Activated naive CD8-positive, alpha-beta T cell treated with anti-CD3 and anti-CD28 coated beads for 36 hours (primary cell): ENCODE measurements at places on chromosomes 7 and 10. TPM values are rescaled to one million over a fixed set of nuclear protein-coding genes. Genes with fewer than 3 reads are reported as not detected.

DNA sequence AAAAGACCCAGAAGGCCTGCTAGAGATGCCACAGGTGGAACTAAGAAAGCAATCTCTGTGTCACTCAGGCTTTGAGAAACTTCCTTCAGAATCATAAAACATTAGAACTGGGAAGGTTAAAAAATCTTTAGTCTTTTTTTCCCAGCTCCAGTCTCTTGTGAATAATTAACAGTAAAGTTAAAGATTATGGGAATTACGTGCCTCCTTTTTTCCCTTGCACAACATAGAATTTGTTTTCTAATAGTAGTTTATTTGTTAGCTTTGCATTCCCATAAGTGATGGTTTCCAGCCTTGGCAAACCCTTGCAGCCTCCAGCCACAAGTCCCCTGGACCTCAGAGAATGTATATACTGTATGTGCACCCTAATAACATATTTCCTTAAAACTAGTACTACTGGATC lies 128.3 kb downstream of the TPST1 start:
- H3K4me3 ChIP-seq, result no peak overlapping the region
- H3K4me1 ChIP-seq, result no peaks in the 10 kb centered on the region
- H3K27ac ChIP-seq, result no peak overlapping the region
- no peak for DNase-seq

- no peaks in the 10 kb centered on the region for H3K4me1 ChIP-seq
- no peaks in the 10 kb centered on the region for H3K36me3 ChIP-seq
- no peak overlapping the region for H3K27ac ChIP-seq
- H3K27me3 ChIP-seq, result no peaks in the 10 kb centered on the region
- no peak overlapping the region for H3K4me3 ChIP-seq
Observed at GRCh38 chr7:22193450-22193983, 163.4 kb downstream of the RAPGEF5 start.

GRCh38 chr10:14549496-14549895 lies 218.8 kb upstream of the FRMD4A start:
- H3K27me3 ChIP-seq, result no peaks in the 10 kb centered on the region
- peak overlapping the region; percentile 81 for H3K27ac ChIP-seq
- H3K4me3 ChIP-seq, result no peak overlapping the region
- no peak for DNase-seq

GRCh38 chr10:33010132-33011037 lies 52.4 kb upstream of the ITGB1 start:
- DNase-seq, result no peak
- H3K27ac ChIP-seq, result no peak overlapping the region
- H3K4me3 ChIP-seq, result no peak overlapping the region
- H3K27me3 ChIP-seq, result peaks cover 27% of the 10 kb centered on the region
- peaks cover 18% of the 10 kb centered on the region for H3K4me1 ChIP-seq

GRCh38 chr10:53839440-53840039 lies 961.5 kb downstream of the PCDH15 start:
- H3K4me3 ChIP-seq, result no peak overlapping the region
- DNase-seq, result no peak
- no peaks in the 10 kb centered on the region for H3K27me3 ChIP-seq
- H3K27ac ChIP-seq, result no peak overlapping the region
- no peaks in the 10 kb centered on the region for H3K36me3 ChIP-seq
- no peaks in the 10 kb centered on the region for H3K4me1 ChIP-seq

GRCh38 chr7:45524445-45524844 lies 49.7 kb upstream of the ADCY1 start:
- no peak overlapping the region for H3K4me3 ChIP-seq
- peaks cover 7% of the 10 kb centered on the region for H3K27me3 ChIP-seq
- H3K27ac ChIP-seq, result no peak overlapping the region
- no peaks in the 10 kb centered on the region for H3K4me1 ChIP-seq
- no peak for DNase-seq

DNA sequence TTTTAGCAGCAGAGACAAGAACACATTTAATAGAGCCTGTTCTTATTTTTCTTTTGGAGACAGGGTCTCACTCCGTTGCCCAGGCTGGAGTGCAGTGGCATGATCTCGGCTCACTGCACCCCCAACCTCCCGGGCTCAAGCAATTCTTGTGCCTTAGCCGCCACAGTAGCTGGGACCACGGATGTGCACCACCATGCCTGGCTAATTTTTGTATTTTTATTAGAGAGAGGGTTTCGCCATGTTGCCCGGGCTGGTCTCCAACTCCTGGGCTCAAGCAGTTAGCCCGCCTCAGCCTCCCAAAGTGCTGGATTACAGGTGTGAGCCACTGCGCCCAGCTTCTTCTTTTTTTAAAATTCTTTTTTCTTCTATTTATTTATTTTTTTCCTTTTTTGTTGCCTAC lies 23.3 kb downstream of the GALNT17 start:
- H3K27ac ChIP-seq, result no peak overlapping the region
- H3K27me3 ChIP-seq, result no peaks in the 10 kb centered on the region
- H3K4me1 ChIP-seq, result no peaks in the 10 kb centered on the region
- H3K4me3 ChIP-seq, result no peak overlapping the region
- no peak for DNase-seq
- H3K36me3 ChIP-seq, result no peaks in the 10 kb centered on the region

GRCh38 chr10:15096661-15097010 lies 519 bp upstream of the RPP38 start:
- H3K4me1 ChIP-seq, result peaks cover 29% of the 10 kb centered on the region
- H3K4me3 ChIP-seq, result peak overlapping the region; percentile 100
- H3K27ac ChIP-seq, result peak overlapping the region; percentile 98
- DNase-seq, result no peak
- no peaks in the 10 kb centered on the region for H3K27me3 ChIP-seq

DNA sequence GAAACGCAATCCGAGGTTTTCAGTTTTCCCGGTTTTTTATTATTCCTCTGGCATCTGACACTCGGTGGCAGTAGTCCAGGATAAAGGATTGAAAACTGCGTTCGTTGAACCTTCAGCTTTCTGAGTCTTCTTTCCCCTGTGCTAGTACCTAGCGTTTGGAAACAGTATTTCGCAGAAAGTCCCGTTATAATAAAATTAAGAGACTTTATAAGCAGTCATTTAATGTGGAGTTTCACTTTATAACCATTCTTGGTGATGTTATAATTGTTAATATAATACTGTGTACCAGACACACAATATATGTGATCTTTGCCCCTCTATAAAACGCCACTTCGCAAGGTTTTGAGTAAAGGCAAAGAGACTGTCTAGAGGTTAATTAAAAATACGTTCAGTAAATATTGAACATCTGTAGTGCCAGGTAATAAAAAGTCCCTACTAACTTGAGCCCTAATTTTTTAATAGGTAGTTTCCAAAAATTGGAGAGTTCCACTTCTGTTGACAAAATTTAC lies 874 bp downstream of the CISD1 start:
- H3K27ac ChIP-seq, result peak overlapping the region; percentile 97
- DNase-seq, result no peak
- H3K4me1 ChIP-seq, result peaks cover 27% of the 10 kb centered on the region
- no peaks in the 10 kb centered on the region for H3K27me3 ChIP-seq
- H3K36me3 ChIP-seq, result peaks cover 15% of the 10 kb centered on the region

DNA sequence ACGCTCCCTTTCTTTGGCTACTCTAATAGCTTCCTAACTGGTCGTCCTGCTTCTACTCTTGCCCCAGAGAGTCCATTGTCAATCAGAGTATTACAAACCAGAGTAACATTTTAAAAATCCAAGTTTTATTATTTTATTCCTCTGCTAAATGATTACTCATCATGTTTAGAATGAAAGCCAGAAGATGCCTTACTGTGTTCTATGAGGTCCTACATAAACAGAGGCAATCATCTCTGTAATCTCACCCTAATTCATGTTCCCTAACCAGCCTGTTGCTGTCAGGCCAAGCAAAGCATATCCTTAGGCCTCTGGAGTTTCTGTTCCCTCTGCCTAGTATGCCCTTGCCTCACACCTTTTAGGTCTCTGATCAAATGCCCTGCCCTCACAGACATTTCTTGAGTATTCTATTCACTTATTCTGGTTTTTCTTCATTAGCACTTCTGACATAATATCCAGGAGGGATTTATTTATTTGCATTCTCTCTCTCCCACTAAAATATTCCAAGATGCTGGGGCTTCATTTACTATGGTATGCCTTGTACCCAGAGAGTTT lies 497.5 kb downstream of the PHTF2 start:
- H3K27me3 ChIP-seq, result no peaks in the 10 kb centered on the region
- no peaks in the 10 kb centered on the region for H3K36me3 ChIP-seq
- no peaks in the 10 kb centered on the region for H3K4me1 ChIP-seq
- DNase-seq, result no peak
- no peak overlapping the region for H3K27ac ChIP-seq

- peak; percentile 27 for DNase-seq
- peak overlapping the region; percentile 2 for H3K4me3 ChIP-seq
- H3K4me1 ChIP-seq, result peaks cover 25% of the 10 kb centered on the region
- peaks cover 4% of the 10 kb centered on the region for H3K27me3 ChIP-seq
- peaks cover 26% of the 10 kb centered on the region for H3K36me3 ChIP-seq
Observed at GRCh38 chr10:100148353-100149211, 37.2 kb downstream of the ERLIN1 start.

- peak overlapping the region; percentile 62 for H3K27ac ChIP-seq
- no peaks in the 10 kb centered on the region for H3K27me3 ChIP-seq
- peaks cover 9% of the 10 kb centered on the region for H3K4me1 ChIP-seq
- peak overlapping the region; percentile 65 for H3K4me3 ChIP-seq
- DNase-seq, result no peak
- H3K36me3 ChIP-seq, result no peaks in the 10 kb centered on the region
Observed at GRCh38 chr10:117830205-117830604, 216.5 kb downstream of the RAB11FIP2 start.

DNA sequence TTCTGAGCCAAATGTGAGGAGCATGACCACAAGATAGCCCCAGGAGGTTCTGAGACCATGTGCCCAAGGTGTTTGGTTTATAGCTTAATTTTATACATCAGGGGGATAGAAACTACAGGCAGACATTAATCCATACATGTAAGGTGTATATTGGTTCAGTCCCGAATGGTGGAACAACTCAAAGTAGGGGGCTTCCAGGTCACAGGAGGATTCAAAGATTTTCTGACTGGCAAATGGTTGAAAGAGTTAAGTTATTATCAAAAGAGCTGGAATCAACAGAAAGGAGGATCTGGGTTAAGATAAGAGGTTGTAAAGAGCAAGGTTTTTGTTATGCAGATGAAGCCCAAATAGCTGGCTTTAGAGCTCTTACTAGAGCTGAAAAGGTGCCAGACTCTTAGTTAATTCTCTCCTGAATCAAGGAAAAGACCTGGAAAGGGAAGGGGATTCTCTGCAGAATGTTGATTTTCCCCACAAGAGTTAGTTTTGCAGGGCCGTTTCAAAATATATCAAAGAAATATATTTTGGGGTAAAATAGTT lies 640.0 kb downstream of the IPMK start:
- H3K27me3 ChIP-seq, result no peaks in the 10 kb centered on the region
- no peaks in the 10 kb centered on the region for H3K36me3 ChIP-seq
- no peak overlapping the region for H3K27ac ChIP-seq
- no peak overlapping the region for H3K4me3 ChIP-seq

DNA sequence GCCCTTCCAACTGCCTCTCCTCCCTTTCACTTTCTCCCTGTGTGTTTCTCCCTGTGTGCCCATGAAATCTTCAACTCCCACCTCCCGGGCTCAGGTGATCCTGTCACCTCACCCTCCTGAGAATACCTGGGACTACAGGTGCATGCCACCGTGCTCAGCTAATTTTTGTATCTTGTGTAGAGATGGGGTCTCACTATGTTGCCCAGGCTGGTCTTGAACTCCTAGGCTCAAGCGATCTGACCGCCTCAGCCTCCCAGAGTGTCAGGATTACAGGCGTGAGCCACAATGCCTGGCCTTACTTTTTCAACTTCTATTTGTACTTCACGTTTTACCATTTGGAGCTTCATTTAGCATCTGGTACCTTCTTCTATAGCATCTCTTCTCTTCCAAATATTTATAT lies 24.9 kb downstream of the ST8SIA6 start:
- peaks cover 6% of the 10 kb centered on the region for H3K27me3 ChIP-seq
- H3K27ac ChIP-seq, result peak overlapping the region; percentile 3
- DNase-seq, result no peak

- no peaks in the 10 kb centered on the region for H3K27me3 ChIP-seq
- no peak overlapping the region for H3K4me3 ChIP-seq
- peaks cover 3% of the 10 kb centered on the region for H3K4me1 ChIP-seq
- no peak overlapping the region for H3K27ac ChIP-seq
- peaks cover 7% of the 10 kb centered on the region for H3K36me3 ChIP-seq
Observed at GRCh38 chr10:102602272-102603045, 41.8 kb upstream of the TRIM8 start.

DNA sequence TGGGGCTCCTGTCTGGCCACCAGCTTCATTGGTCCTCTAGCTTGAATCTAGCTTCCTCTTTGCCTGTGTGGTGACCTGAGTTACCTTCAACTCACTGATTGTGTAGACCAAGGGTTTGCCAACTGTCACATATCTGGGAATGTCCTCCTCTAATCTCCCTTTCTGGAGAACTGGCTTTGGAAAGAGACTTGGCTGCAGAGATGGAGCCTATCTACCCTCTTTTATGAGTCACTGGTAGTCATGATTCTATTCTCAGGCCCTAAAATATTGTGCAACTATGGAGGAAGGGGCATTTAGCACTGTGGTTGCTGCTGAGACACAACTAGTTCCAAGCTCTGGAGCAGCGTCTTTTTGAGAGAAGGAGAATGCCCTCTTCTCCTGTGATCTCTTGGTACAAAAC lies 691.3 kb downstream of the KCNMA1 start:
- H3K4me1 ChIP-seq, result no peaks in the 10 kb centered on the region
- no peak overlapping the region for H3K4me3 ChIP-seq
- H3K36me3 ChIP-seq, result no peaks in the 10 kb centered on the region

GRCh38 chr10:3874990-3875841 lies 90.2 kb upstream of the KLF6 start:
- H3K4me1 ChIP-seq, result peaks cover 41% of the 10 kb centered on the region
- DNase-seq, result no peak
- no peaks in the 10 kb centered on the region for H3K27me3 ChIP-seq

GRCh38 chr7:133428326-133428725 lies 175.4 kb downstream of the EXOC4 start:
- no peak for DNase-seq
- no peak overlapping the region for H3K27ac ChIP-seq
- no peak overlapping the region for H3K4me3 ChIP-seq
- peaks cover 11% of the 10 kb centered on the region for H3K4me1 ChIP-seq

DNA sequence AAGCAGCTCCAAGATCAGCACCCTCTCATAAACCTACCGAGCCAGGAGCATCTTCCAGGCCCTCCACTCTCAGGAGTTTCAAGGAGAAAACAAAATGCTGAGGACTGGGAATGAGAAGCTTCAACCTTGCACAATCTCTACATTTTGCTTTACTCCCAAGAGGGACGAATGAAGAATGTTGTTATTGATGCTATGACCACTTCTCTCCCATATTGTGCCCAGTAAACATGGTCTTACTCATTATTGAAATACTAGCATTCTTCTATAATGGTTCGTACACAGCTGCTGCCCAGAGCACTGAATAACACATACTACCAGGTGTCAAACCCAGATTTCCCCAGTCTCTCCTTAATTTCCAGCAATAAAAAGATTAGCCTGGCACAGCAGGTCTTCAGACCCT lies 63.4 kb upstream of the BET1 start:
- no peaks in the 10 kb centered on the region for H3K36me3 ChIP-seq
- peaks cover 52% of the 10 kb centered on the region for H3K27me3 ChIP-seq
- no peak overlapping the region for H3K4me3 ChIP-seq
- no peak for DNase-seq
- peaks cover 6% of the 10 kb centered on the region for H3K4me1 ChIP-seq
- H3K27ac ChIP-seq, result no peak overlapping the region

The UNCX gene
- not detected for total RNA-seq

The SORBS1 gene
- total RNA-seq, result 0.54 TPM

The CRYGN gene
- total RNA-seq, result 0.12 TPM

The C10orf67 gene
- total RNA-seq, result 0.60 TPM

The IMPDH1 gene
- total RNA-seq, result 73.9 TPM

The THSD7A gene
- total RNA-seq, result not detected

The NANOS1 gene
- total RNA-seq, result not detected

The SLC26A3 gene
- total RNA-seq, result not detected

The CCL26 gene
- not detected for total RNA-seq

The SLC13A1 gene
- total RNA-seq, result not detected

The STX1A gene
- 4.9 TPM for total RNA-seq
